HTR-8/SVneo (cell line): ENCODE measurements at places on chromosomes 5 and 9.
A peak's percentile ranks its signal among the peaks of the same experiment; 100 is the strongest.

- no peak for DNase-seq
Measured at GRCh38 chr9:123527981-123528380, 172.0 kb downstream of the CRB2 start.

GRCh38 chr5:140093179-140093578, 20.7 kb upstream of the PURA start:
- DNase-seq, result no peak

DNA sequence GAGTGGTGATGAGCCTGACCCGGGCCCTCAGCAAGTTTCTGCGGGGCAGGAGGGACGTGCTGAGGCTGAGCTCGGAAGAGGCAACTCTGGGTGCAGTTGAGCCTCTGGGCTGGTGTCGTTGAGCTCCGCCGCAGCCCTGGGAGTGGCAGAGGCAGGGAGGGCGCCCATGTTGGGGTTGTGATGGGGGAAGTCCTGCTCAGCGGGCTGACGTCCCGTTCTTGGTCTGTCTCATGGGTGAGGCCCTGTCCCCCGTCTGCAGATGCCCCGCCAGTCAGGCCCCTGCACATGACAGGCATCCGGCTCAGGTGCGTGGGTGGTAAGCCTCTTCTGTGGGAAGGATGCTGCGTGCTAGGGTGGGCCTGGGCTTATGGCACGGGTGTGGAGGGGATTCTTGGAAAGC, 64.3 kb downstream of the RXRA start:
- no peak for DNase-seq

DNA sequence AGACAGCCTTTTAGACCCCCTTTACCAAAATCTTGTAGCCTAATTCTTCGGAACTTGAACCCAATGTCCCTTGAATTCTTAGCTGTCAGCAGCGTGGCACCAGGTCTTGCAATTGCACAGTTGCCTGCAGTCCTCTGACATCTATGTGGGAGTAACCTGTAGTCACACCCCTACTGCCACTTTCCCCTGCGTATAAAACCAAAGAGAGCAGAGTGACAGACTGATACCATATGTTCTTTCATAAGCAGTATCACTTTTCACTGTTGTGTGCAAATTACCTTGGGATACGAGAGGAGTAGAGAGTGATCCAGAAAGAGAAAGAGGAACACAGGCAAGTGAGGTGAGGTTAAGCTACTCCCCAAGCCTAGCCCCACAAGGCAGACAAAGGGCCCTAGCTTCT, 364.3 kb upstream of the ADAMTSL1 start:
- DNase-seq, result no peak

- DNase-seq, result peak; percentile 9
Measured at GRCh38 chr9:73023025-73023541, 70.2 kb upstream of the ALDH1A1 start.
